ENCODE measurements at places on chromosomes 12 and 14. TPM values are rescaled to one million over a fixed set of nuclear protein-coding genes. Genes with fewer than 3 reads are reported as not detected.

- no peak for DNase-seq
Measured at GRCh38 chr12:42283739-42284138, 42.2 kb downstream of the ZCRB1 start.

GRCh38 chr12:99600388-99600787 is 47.2 kb upstream of the GARIN6 start:
- DNase-seq = no peak

GRCh38 chr12:107165581-107165980 is 72.2 kb upstream of the CRY1 start:
- DNase-seq = no peak

DNA sequence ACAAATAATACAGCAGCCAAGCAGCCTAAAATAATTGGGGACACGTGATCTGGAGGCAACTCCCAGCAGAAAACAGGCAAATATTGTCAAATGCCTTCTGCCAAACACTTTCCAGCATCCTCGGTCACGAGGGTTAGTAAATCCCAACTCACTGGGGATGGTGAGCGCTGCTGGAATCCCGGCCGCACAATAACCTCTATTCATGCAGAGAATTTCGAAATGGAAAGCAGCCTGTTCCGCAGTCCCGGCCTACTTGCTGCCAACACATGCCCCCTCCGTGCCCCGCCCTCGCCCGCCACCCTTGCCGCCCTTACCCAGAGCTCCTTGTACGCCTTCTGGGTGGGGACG is 62.2 kb downstream of the RFX4 start:
- no peak for DNase-seq

GRCh38 chr12:123346946-123347345 is 17.7 kb downstream of the SBNO1 start:
- DNase-seq = no peak

GRCh38 chr14:105063056-105063455 is 2.2 kb downstream of the GPR132 start:
- DNase-seq = no peak

- no peak for DNase-seq
Measured at GRCh38 chr14:58733451-58734208, 95.9 kb downstream of the DACT1 start.

GRCh38 chr14:29885988-29886387 is 41.7 kb downstream of the PRKD1 start:
- no peak for DNase-seq

- no peak for DNase-seq
Measured at GRCh38 chr12:3882896-3883564, 9.8 kb upstream of the PARP11 start.

DNA sequence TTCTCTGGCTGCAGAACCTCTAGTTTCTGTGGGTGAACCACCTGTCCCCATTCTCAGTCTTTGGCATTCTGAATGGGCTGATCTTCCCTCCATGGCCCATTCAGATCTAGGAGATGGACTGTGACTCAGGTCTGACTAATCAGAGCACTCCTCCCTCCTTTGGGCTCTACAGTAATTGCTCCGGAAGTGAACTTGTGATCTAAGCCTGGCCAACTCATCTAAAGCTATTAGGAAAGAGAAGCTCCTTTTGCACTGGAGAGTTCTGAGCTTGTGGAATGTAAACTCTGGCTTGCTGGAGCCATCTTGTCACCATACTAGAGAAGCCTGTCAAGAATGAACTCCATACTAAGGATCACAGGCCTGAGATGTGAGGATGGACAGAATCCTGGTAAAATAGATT is 168.2 kb downstream of the SUDS3 start:
- no peak for DNase-seq

GRCh38 chr14:105023791-105024480 is 3.1 kb upstream of the CDCA4 start:
- DNase-seq = no peak

- no peak for DNase-seq
Measured at GRCh38 chr14:101635749-101636560, 74.7 kb downstream of the DIO3 start.

DNA sequence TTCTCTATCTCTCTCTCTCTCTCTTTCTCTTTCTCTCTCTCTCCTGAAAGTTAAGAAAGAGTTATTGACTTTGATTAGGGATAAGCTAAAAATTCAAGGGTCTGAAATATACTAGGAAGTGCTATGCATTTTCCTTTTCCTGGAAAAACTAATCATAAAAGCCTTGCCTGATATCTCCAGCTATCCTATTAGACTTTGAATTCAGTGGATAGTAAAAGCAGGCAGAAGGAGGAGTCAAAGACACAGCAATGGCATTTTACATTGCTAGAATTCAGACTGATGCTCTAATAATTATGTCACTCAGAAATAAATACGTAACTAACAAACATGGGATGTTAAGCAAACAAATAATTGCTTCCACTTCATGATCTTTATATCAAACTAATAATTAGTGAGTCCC is 272.0 kb downstream of the SSPN start:
- DNase-seq = no peak

- no peak for DNase-seq
Measured at GRCh38 chr12:90058704-90059103, 350.1 kb upstream of the ATP2B1 start.

GRCh38 chr12:51726931-51727330 is 121.6 kb downstream of the FIGNL2 start:
- DNase-seq = no peak

DNA sequence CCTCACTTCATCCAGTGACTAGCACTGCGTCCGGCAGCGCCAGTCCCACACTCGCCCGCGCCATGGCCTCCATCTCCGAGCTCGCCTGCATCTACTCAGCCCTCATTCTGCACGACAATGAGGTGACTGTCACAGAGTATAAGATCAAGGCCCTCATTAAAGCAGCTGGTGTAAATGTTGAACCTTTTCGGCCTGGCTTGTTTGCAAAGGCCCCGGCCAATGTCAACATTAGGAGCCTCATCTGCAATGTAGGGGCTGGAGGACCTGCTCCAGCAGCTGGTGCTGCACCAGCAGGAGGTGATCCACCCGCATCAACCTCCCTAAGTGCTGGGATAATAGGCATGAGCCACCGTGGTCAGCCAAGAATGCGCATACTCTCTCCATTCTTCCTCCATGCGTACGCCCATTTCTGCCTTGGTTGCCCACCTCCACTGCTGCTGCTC is 59.9 kb downstream of the IRF2BPL start:
- no peak for DNase-seq

DNA sequence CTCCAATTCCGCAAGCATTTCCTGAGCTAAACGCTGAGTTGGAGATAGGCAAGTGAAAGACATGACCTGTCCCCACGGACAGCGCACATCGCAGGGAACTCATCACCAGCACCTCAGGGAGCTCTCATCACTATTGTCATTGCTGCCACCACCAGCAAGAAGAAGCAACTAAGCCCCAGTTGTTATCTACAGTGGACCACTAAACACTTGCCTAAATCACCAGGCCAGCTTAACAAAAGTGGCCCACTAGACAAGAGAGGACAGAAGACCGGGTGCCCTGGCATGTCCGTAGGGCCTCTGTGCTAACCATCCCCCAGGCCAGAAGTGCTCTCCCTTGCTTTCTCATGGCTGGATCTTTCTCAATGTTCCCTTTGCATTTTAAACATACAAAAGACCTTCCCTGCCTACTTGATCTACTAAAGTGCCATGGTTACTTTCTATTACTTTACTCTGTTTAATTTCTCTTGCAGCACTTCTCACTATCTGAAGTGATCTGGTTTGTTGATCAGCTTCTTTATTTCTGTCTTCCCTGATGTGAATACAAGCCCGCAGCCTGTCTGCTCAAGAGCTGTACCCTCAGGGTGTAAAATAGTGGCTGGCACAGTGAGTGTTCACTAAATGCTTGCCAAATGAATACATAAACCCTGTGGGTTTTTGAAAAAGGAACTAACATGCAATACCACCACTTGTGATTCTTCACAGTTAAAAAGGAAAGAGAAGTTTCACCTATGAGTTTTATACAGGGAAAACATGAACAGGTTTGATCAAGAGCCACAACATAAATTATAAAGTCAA is 60.9 kb upstream of the RFLNA start:
- DNase-seq = no peak

DNA sequence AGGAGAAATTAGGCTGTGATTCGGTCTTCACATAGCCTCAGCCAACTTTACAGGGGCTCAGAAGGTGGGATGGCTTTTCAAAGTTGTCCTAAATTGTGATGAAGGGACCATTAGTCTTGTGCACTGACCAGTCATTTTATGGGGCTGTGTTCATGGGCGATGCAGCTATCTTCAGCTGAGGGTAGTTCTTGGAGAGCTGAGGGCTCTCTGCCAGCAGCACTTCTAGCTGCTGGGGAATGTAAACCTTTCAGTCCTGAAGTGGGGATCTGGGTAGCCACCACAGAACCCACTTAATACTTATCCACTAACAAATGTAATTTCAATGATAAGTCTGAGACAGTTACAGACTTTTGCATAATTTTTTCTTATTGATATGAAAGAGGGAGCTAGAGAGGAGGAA is 270.6 kb downstream of the AEBP2 start:
- no peak for DNase-seq

DNA sequence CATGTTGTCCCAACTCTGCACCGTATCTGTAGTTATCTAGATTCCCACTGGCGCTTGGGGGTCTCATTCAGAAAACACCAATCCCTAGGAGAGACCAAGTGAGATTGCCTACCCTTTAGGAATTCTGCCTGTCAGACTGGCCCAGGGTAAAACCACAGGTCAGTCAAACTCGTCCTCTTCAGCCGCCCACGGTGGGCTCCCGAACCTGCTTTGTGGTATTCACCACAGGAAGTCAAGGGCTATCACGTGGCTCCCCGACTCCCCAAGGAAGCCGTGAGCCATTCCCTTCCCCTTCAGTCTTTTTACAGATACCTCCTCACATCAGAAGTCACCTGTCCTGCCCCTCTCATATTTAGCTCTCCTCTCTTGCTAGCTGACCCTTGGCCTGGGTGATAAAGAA is 159.9 kb downstream of the EGLN3 start:
- DNase-seq = no peak

The INSM2 gene
- not detected for polyA plus RNA-seq

The OAS1 gene
- polyA plus RNA-seq = 9.2 TPM

The GPR135 gene
- 0.11 TPM for polyA plus RNA-seq

The KRT2 gene
- polyA plus RNA-seq = 4.7 TPM

The BDKRB2 gene
- not detected for polyA plus RNA-seq

The RASSF8 gene
- polyA plus RNA-seq = 0.03 TPM

The GPR84 gene
- not detected for polyA plus RNA-seq

The HOXC4 gene
- polyA plus RNA-seq = not detected

The DHRS2 gene
- polyA plus RNA-seq = 0.63 TPM

The POTEG gene
- not detected for polyA plus RNA-seq

The SPX gene
- 0.54 TPM for polyA plus RNA-seq

The GLIPR1L2 gene
- 1.3 TPM for polyA plus RNA-seq

The MGP gene
- polyA plus RNA-seq = 0.48 TPM

The SIX4 gene
- not detected for polyA plus RNA-seq

The P2RX2 gene
- polyA plus RNA-seq = not detected

The STRN3 gene
- polyA plus RNA-seq = 3.5 TPM

Data from naive thymus-derived CD4-positive, alpha-beta T cell (primary cell).